ENCODE measurements at places on chromosomes 11 and 22. TPM values are rescaled to one million over a fixed set of nuclear protein-coding genes. Genes with fewer than 3 reads are reported as not detected.
A peak's percentile ranks its signal among the peaks of the same experiment; 100 is the strongest.

DNA sequence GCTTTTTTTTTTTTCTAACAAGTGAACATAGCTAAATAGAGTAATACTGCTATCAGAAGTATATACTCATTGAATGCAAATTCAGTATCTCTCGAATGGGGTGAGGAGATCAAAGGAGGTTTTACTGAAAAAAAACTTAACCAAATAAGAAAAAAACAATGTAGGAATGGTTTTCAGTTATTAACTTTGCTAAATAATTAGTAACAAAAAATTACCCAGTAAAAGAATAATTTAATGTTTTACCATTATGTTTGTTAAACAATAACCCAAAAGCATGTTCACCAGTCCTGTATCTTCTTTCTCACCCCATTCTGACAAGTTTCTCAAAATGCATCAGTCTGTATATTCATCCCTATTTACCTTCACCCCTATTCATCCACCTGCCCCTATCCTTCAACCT lies 22.6 kb upstream of the CTSC start:
- no peak for DNase-seq
- H3K36me3 ChIP-seq: no peaks in the 10 kb centered on the region
- H3K27ac ChIP-seq: no peak overlapping the region
- 0 out of 2 replicates have a peak, but pooled peaks cover 4% of the 10 kb centered on the region for H3K27me3 ChIP-seq

DNA sequence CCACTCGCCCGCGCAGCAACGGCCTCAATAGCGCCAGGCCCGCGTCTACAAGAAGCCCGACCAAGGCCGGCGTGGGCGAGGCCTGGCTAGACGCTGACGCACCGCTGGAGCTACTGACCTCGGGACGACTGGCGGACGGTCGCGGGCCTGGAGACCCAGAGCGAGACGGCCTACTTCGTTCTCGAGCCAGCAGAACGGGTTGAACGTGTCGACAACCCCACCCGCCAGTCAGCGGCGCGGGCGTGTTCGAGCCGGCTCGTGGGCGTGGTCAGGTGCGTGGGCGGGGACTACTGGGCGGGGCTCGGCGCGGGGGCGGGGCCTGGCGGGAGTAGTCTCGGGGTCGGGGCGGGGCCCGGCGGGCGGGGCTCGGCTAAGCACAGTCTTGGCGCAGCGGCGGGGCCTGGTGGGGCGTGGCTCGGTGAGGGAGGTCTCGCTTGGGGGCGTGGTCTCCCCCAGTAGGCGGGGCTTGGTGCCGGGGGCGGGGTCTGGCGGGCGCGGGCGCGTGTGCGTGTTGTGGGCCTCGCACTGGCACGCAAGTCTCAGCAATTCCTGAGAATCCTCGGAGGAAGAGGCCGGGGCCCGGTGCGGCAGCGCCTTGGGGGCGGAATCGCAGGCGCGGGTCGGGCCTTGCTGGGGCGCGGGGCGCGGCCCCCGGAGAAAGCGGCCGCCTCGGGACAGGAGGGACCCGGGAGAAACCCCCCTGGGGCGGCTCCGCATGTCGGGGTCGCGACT lies at the start of gene RNH1:
RNH1 (minus strand) TSS at position 248 of the 732 bp plus-strand sequence. CDS start 5,080 bp downstream, outside the sequence.
- peak; percentile 97 for DNase-seq
- H3K27ac ChIP-seq: peak within 1 kb of the TSS; percentile 93
- no peaks in the 10 kb centered on the region for H3K36me3 ChIP-seq
- H3K4me1 ChIP-seq: peaks cover 27% of the 10 kb centered on the region
- H3K4me3 ChIP-seq: peak within 1 kb of the TSS; percentile 99

The GGTLC2 gene
- not detected for total RNA-seq

GRCh38 chr11:1306186-1307162 lies 3.0 kb downstream of the TOLLIP start:
- peaks cover under 1% of the 10 kb centered on the region for H3K27me3 ChIP-seq
- no peak overlapping the region for H3K4me3 ChIP-seq
- H3K4me1 ChIP-seq: peaks cover 27% of the 10 kb centered on the region
- H3K36me3 ChIP-seq: no peaks in the 10 kb centered on the region

DNA sequence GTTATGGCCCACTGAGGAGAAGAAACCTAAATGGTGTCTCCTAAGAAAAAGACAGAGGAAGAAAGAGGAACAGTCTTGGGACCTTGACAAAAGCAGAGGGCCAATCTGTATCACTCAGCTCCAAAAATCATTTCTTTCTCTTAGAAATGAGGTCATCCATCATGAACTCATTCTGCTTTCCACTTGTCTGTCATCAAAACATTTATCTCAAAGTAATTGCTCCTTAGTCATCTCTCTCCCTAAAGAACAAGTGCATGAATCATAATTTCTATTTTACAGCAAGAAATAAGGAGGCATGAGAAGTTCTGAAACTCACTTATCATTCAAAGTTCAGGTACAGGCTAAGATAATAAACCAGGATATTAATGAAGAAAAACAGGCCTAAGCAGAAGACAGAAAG lies 375.6 kb downstream of the KCNA4 start:
- no peaks in the 10 kb centered on the region for H3K36me3 ChIP-seq
- no peaks in the 10 kb centered on the region for H3K27me3 ChIP-seq
- no peaks in the 10 kb centered on the region for H3K4me1 ChIP-seq
- no peak overlapping the region for H3K4me3 ChIP-seq
- no peak overlapping the region for H3K27ac ChIP-seq

The UPK3A gene
- total RNA-seq: not detected

The OR8D1 gene
- total RNA-seq: not detected

DNA sequence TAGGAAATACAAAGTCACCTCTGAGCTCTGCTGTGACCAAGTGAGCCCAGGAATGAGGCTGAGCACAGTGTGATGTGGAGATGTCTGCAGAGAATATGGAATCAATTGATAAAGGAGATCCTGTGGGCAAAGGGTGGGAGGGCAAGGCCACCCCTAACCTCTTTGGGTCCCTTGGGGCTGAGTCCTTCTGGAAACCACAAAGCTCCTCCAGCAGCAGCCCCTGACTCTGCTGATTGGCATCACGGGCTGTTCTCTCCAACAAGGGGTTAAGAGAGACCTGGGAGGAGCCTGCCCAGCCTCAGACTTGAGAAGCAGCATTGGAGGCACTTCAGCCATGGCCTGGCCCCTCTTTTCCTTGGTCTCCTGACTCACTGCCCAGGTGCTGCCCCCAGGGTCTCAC lies 49.7 kb downstream of the GGTLC2 start:
- H3K4me3 ChIP-seq: no peak overlapping the region
- DNase-seq: no peak
- H3K27me3 ChIP-seq: no peaks in the 10 kb centered on the region

DNA sequence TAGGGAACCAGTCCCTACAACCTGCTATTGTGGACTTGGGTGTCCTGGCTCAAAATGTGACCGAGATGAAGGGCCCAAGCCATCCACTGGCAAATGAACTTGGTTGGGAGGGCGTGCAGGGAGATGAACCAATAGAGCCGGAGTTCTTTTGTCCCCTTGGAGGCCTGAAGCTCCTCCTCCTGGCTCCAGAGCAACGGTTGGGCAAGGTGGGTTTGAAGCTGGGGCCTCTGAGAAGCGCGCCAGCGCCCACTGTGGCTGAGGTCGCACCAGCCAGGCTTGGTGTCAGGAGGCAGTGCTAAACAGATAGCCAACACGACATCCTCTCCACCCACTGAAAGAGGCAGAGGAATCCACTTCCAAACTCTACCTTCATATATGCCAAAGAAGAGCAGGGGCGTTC lies 36.0 kb upstream of the PACSIN2 start:
- H3K27ac ChIP-seq: no peak overlapping the region
- no peak for DNase-seq
- no peaks in the 10 kb centered on the region for H3K27me3 ChIP-seq
- H3K36me3 ChIP-seq: no peaks in the 10 kb centered on the region

The CECR2 gene
- total RNA-seq: 1.6 TPM

DNA sequence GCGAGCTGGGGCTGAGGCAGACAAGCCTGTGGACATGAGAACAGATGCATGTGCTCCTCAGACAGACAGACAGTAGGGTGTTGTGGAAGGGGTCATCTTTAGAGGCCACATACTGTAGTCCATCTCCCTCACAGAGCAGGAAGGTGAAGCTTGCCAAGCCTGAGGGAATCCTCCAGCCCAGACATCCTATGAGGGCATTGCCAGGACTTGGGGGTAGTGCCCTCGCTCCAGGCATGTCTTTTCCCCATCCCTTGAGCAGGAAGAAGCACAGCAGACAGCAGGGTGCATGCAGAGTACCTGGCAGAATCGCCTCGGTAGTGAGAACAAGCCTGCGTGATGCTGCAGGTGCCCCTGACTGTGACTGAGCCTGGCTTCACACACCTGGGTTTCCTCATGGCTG lies 66.5 kb upstream of the CLDN5 start:
- no peaks in the 10 kb centered on the region for H3K4me1 ChIP-seq
- no peak overlapping the region for H3K4me3 ChIP-seq
- H3K27me3 ChIP-seq: no peaks in the 10 kb centered on the region

DNA sequence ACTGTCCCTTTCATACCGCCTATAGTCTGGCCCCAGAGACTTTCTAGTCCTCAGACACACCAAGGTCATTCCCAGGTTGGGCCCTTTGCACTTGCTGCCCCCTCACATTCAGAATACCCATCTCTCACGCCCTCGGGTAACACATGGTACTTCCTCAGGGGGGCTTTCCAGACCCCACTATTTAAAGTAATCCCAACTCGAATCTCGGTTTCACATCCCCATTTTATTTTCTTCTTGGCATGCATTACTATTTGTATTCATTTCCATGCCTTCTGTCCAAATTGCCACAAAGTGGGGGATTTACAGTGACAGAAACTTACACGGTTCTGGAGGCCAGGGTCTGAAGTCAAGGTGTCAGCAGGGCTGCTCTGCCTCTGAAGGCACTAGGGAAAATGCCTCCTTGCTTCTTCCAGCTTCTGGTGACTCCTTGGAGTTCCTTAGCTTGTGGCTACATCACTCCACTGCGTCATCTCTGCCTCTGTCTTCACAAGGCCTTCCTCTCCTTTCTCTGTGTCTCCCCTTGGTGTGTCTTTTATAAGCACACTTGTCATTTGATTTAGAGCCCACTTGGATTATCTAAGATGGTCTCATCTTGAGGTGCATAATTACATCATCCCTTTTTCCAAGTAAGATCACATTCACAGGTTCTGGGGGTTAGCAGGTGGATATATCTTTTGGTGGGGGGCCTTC lies 15.1 kb downstream of the RCN1 start:
- H3K27ac ChIP-seq: no peak overlapping the region
- DNase-seq: no peak
- H3K36me3 ChIP-seq: no peaks in the 10 kb centered on the region

The WNT7B gene
- total RNA-seq: not detected

GRCh38 chr22:45450921-45451651 lies 37.6 kb downstream of the RIBC2 start:
- no peak overlapping the region for H3K4me3 ChIP-seq
- no peaks in the 10 kb centered on the region for H3K4me1 ChIP-seq
- no peaks in the 10 kb centered on the region for H3K36me3 ChIP-seq
- H3K27ac ChIP-seq: no peak overlapping the region
- H3K27me3 ChIP-seq: no peaks in the 10 kb centered on the region

The MEI1 gene
- total RNA-seq: 4.9 TPM

- peak; percentile 49 for DNase-seq
- H3K27me3 ChIP-seq: no peaks in the 10 kb centered on the region
- no peaks in the 10 kb centered on the region for H3K36me3 ChIP-seq
Observed at GRCh38 chr11:101428918-101429317, 154.9 kb downstream of the TRPC6 start.

- DNase-seq: no peak
- H3K36me3 ChIP-seq: no peaks in the 10 kb centered on the region
- H3K4me1 ChIP-seq: no peaks in the 10 kb centered on the region
- no peak overlapping the region for H3K27ac ChIP-seq
Observed at GRCh38 chr11:117300283-117300663, 9.1 kb downstream of the BACE1-AS start.

The OR52I2 gene
- not detected for total RNA-seq

- peaks cover 22% of the 10 kb centered on the region for H3K4me1 ChIP-seq
- H3K4me3 ChIP-seq: no peak overlapping the region
Observed at GRCh38 chr11:115930291-115930690, 426.1 kb upstream of the CADM1 start.

DNA sequence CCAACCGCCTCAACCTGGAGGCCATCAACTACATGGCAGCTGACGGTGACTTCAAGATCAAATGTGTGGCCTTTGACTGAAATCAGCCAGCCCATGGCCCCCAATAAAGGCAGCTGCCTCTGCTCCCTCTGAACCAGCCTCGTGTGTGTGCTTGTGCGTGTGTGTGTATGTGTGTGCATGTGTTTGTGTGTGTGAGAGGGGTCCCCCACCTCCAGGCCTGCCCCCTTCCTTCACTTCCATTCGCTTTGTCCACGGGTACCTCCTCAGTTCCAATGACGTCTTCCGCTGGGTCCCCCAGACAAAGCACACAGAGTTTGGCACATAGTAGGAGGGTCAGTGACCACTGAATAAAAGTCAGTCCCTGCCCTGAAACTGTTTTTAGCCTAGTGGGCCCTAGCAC lies 4.2 kb downstream of the LGALS1 start:
- DNase-seq: no peak
- H3K36me3 ChIP-seq: no peaks in the 10 kb centered on the region
- no peaks in the 10 kb centered on the region for H3K27me3 ChIP-seq
- no peak overlapping the region for H3K27ac ChIP-seq

DNA sequence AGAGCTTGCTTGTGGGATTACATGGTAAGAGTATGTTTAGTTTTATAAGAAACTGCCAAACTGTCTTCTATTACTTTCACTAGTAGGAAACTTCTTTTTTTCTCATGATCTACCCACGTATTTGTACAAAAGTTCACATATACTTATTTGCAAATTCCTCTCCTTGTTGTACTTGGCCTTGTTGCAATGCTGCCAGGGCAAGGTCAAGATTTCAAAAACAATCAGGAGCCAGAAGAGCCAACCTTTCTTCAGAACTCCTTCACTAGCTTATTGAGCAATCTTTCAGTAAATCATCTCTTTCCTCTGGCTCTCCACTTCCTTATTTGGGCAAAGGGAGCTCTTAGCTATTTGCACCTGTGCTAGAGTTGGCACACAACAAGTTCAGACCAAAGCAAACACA lies 9.7 kb downstream of the SRSF8 start:
- H3K4me1 ChIP-seq: 0 out of 2 replicates have a peak, but pooled peaks cover 4% of the 10 kb centered on the region
- no peak overlapping the region for H3K27ac ChIP-seq
- H3K4me3 ChIP-seq: no peak overlapping the region
- 0 out of 2 replicates have a peak, but pooled peaks cover 5% of the 10 kb centered on the region for H3K36me3 ChIP-seq
- no peak for DNase-seq

GRCh38 chr11:9639099-9639498 lies 24.8 kb upstream of the SWAP70 start:
- no peak overlapping the region for H3K27ac ChIP-seq
- H3K36me3 ChIP-seq: no peaks in the 10 kb centered on the region
- no peak overlapping the region for H3K4me3 ChIP-seq
- H3K27me3 ChIP-seq: no peaks in the 10 kb centered on the region
- no peak for DNase-seq
- peaks cover 6% of the 10 kb centered on the region for H3K4me1 ChIP-seq

- no peak overlapping the region for H3K27ac ChIP-seq
- no peak overlapping the region for H3K4me3 ChIP-seq
- H3K36me3 ChIP-seq: peaks cover 8% of the 10 kb centered on the region
Observed at GRCh38 chr22:46173152-46173551, 22.8 kb downstream of the PPARA start.

The MUC5AC gene
- not detected for total RNA-seq

GRCh38 chr11:104148706-104149105 lies 15.2 kb downstream of the PDGFD start:
- no peaks in the 10 kb centered on the region for H3K27me3 ChIP-seq
- no peak overlapping the region for H3K4me3 ChIP-seq
- peaks cover 88% of the 10 kb centered on the region for H3K4me1 ChIP-seq
- H3K36me3 ChIP-seq: peaks cover 73% of the 10 kb centered on the region
- peak overlapping the region; percentile 24 for H3K27ac ChIP-seq
